ENCODE measurements at places on chromosomes 13 and 19.

DNA sequence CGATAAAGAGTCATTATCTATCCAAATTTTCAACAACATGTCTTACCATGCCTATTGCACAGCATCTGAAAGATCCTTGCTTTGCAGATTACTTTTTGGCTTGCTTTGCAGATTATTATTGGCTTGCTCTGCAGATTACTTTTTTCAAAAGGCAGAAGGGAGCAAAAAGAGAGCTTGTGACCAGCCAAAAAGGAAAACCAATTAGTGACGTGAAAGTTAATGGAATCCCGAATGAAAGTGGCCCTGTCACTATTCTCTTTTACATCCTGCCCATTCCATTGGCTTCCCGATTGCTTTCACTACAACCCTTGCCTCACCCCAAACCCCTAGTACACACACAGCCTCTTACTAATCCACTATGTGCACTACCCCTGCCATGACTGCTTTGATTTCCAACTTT is 81.3 kb downstream of the LHFPL6 start:
- no peak for DNase-seq

- no peak for DNase-seq
Observed at GRCh38 chr19:4908781-4909155, 533 bp upstream of the UHRF1 start.

DNA sequence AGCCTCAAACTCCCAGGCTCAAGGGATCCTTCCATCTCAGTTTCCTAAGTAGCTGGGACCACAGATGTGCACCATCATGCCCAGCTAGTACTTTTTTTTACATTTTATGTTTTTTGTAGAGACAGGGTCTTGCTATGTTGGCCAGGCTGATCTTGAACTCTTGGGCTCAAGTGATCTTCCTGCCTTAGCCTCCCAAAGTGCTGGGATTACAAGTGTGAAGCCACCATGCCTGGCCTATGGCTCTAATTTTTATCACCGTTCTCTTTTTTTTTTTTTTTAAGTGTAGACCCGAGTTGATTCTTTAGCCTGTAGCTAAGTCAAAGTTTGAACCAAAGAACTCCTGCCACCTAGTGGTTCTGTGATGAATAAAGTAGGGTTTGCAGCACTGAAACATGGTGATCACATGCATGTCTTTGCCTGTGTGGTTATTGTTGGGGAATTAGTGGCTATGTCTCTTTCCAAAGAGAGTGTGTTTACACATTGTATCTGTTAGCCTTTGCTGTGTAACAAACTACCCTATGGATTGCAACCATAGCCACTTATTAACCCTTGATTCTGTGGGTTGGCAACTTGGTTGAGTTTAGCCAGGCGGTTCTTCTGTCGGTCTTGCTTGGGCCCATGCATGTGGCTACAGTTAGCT is 11.6 kb downstream of the NFILZ start:
- DNase-seq = peak; percentile 59

DNA sequence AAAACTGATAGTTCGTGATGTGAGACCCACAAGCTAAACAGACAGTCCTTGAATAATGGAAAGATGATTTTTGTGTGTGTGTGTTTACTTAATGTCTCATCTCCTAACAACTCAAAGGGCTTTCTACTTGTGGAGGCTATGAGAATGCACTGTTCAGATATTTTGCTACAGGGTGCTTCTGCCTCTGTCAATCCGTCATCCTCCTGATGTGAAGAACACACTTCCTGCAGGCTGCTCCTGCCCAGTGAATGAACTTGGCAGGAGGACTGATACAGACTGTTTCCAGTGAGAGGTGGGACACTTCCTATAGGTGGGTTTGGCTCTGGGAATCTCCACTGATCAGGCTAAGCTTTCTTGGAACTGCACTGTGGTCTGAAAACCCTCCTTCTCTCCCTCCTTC is 168.4 kb upstream of the STARD13 start:
- no peak for DNase-seq

- DNase-seq = no peak
Observed at GRCh38 chr13:29758531-29759114, 91.8 kb downstream of the UBL3 start.

- no peak for DNase-seq
Observed at GRCh38 chr13:51958217-51958547, 53.1 kb downstream of the ATP7B start.

DNA sequence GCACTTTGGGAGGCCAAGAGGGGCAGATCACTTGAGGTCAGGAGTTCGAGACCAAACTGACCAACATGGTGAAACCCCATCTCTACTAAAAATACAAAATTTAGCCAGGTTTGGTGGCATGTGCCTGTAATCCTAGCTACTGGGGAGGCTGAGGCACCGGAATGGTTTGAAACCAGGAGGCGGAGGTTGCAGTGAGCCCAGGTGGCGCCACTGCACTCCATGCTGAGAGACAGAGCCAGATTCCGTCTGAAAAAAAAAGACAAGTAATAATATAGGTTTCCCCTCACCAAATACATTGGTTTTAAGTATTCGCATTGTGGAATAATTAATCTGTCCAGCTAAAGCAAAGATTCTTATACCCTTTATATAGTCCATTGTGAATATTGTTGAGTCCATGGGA is 1544.6 kb downstream of the OLFM4 start:
- DNase-seq = no peak

- no peak for DNase-seq
Observed at GRCh38 chr13:43664700-43665191, 122.0 kb downstream of the ENOX1 start.

DNA sequence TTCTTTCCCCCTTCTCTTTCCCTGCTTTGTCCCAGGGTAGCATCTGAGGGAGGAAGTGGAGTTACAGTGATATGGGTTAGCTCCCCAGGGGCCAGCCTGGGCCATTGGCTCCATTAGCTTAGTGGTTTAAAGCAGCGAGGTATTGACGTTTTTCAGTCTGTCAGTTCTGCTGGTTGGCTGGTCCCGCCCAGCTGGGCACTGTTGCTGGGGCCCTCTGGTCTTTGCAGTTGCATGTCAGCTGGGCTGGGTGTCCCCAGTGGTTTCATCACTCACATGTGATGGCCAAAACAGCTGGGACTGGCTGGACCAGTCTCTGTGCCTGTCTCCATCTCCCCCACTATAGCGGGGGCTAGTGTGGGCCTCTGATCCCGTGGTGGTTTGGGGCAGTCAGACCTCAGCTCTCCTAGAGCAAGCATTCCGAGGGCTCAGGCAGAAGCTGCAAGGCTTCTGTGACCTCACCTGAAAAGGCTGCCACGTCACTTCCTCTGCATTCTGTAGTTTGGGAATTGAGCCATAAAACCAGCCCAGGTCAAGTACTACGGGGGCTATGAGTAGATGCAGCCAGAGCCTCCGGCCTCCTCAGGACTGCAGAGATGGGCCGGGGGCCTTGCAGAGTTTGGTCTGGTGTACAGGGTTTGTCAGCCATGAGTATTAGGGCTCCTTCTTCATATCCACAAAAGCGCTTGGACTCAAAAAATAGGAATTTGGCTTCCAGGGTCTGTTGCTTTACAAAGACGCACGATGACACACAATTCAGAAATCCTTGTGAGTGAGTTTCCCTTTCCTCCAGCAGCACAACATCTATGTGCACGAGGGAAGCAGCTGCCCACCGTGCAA is 30.0 kb downstream of the TSSK6 start:
- no peak for DNase-seq

GRCh38 chr13:42272804-42273175 is 838 bp downstream of the AKAP11 start:
- DNase-seq = peak; percentile 67

DNA sequence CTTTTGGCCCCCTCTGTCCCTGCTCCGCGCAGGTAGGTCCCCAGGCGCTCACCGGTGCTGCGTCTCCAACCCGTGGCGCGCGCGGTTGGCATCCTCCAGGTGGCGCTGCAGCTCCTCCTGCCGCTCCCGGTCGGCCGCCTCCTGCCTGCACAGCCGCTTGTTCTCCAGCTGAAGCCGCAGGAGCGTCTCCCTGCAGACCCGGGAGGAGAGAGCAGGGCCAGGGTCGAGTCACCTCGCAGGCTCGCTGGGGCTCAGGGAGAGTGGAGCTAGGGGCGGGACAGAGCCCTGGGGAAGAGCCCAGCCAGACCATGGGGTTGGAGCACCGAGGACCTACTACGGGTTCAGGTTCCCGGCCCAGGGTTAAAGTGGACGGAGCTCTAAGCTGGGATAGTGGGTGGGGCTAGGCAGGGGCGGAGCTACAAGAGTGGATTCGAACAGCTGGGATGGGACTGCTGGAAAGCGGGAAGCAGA is 9.3 kb downstream of the HOOK2 start:
- no peak for DNase-seq

DNA sequence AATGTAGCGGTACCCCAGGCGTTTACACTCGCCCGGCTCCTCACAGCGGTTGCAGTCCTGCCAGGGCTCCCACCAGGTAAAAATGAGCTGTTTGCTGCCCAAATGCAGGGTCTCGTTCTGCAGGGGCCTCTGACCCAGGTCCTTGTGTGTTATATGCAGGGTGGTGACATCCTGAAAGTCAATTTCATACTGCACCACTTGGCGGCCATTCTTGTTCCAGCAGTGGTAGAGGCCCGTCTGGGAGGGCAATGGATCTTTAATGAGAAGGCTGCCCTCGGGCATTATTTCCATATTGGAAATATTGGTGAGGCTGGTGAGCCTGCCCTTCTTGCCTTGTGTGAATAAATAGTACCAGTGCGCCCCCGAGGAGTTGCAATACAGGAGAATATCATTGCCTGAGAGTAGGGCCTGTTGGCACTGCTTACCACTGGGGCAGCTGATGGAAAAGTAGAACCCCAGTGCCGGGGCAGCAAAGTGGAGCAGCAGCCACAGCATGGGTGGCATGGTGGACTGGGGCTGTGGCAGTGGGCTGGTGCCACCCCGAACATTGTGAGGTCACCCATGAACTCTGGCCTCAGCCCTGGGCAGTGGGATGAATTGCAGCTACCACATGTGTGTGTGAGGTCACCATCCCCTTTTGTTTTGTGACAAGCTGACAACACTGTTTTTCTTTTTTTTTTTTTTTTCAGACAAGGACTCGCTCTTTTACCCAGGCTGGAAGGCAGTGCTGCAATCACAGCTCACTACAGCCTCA is at the start of gene FAM187B:
Gene FAM187B (minus strand): TSS at position 563 of the 754 bp plus-strand sequence. CDS start 59 bp downstream, at position 504.
- no peak for DNase-seq

- DNase-seq = no peak
Observed at GRCh38 chr13:34900288-34900739, 41.8 kb upstream of the NBEA start.

GRCh38 chr13:47019977-47020376 is 123.1 kb upstream of the HTR2A start:
- DNase-seq = no peak

DNA sequence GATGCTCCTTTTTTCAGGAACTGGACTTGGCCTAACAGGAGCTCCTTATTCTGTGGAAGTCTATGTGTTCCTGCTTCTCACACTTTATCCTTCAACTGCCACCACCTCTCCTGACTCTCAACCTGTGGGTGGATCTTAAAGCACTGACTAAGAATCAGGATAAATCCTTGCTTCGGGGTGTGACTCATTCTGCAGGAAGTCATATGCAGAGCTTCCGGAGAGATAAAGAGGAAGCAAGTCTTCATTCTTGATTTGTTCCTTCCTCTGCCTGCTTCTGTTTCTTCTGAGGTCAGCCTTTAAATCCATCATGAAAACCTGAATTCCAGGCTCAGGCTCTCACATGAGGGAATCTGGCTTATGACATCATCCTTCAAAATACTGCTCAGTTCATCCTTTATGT is 137.1 kb upstream of the ATXN8OS start:
- no peak for DNase-seq

- DNase-seq = no peak
Observed at GRCh38 chr13:101640788-101641400, 188.4 kb downstream of the ITGBL1 start.

DNA sequence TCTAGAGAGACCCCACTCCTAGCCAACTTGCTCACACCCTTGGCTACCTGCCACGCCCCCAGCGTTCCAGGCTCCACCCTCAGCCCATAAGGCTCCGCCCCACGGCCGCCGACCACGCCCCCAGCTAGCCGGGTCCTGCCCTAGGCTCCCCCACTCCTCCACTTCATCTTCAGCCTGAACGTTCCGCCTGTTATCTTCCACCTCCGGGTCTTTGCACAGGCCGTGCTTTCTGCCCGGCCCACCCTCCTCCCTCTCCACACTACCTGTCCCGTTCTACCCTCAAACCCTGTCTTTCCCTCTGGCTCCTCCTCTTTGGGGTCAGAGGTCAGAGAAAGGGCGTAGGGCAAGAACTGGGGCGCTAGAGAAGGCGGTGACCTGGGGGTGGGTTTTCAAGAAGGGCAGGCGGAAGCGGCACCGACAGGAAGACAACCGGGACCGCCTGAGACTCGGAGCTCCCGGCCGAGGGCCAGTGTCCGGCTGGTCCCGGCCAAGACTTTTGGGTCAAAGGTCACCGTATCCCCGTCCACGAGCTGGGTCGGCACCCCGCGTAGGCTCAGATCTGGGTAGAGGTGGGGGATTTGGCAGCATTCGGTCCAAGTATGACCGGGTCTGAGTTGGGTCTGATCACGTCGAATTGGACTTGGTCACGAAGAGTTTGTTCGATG is 2.2 kb downstream of the PDE4C start:
- no peak for DNase-seq

DNA sequence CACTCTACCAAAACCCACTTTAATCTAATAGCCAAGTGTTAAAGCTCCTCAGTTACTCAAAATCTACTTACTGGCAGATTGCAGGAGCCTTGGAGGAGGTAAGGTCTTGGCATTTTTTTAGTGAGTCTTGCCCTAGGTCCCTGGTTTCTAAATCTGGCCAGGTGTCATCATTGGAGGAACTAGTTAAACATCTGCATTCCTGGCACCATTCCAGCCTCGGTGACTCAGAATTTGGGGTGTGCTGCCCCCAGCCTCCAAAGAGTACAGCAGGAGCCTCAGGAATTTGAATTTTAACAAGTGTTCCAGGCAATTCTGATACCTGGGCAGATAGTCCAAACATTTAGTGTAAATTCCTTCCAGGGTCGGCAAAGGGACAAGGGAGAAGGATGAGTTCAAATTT is 37.4 kb downstream of the KLF5 start:
- no peak for DNase-seq

DNA sequence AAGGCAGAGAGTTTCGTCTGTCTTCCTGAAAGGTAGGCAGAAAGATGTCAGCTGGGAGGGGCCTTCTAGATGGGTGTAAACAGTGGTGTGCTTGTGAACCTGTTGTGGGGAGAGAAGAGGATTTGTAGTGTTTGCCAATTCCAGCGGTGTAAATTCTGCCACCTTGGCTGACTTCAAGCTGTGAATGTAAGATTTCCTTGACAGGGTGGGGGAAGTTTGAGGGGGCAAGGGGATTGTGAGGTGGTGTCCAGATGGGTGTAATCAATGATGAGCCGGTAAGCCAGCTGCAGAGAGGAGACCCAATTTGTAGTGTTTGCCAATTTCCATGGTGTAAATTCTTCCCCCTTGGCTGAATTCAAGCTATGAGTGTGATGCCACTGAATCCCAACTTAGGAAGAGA is 61.0 kb upstream of the ADGRE5 start:
- no peak for DNase-seq

DNA sequence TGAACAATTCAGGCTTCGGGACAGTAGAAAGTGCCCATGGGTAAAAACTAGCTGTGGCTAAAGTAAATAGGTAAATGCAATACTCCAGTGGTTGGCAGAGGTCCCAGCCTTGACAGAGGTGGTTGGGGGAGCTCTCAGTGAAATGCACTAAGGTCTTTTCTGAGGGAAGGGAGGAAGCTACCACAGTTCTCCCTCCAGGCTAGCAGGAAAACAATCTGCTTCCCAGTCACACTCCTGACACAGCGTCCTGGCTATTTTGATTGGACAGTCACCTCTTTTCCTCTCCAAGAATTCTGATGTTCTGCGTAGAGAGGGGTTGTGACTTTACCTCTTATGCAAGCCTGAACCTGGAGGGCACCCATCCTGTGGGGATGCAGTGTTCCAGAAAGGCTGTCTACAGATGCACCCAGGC is 128.7 kb downstream of the CYSLTR2 start:
- DNase-seq = no peak

- no peak for DNase-seq
Observed at GRCh38 chr19:12953799-12954611, 3.0 kb downstream of the GADD45GIP1 start.

Data from stimulated activated naive CD4-positive, alpha-beta T cell (primary cell).